A549 treated with RU486 at 1 μM for 4 hours (cell line): ENCODE measurements at places on chromosomes 12 and 14. TPM values are rescaled to one million over a fixed set of nuclear protein-coding genes. Genes with fewer than 3 reads are reported as not detected.

The DNAL1 gene
- 6.5 to 13.4 TPM (median 10.6 TPM) in 5 replicates for total RNA-seq

The ZDHHC22 gene
- 0.11 to 0.26 TPM (median 0.20 TPM) in 5 replicates for total RNA-seq

The PROX2 gene
- not detected in 5 replicates for total RNA-seq

The RPGRIP1 gene
- 0.07 to 0.71 TPM (median 0.23 TPM) in 5 replicates for total RNA-seq

The LAG3 gene
- total RNA-seq, result 0.69 to 1.6 TPM (median 1.3 TPM) in 5 replicates

The ADAM20 gene
- not detected in 5 replicates for total RNA-seq

The CREBL2 gene
- total RNA-seq, result 12.1 to 24.3 TPM (median 21.2 TPM) in 5 replicates

The B4GALNT3 gene
- 0.43 to 1.0 TPM (median 0.64 TPM) in 5 replicates for total RNA-seq

The NANOG gene
- not detected in 5 replicates for total RNA-seq

The ARHGAP5 gene
- total RNA-seq, result 30.4 to 69.7 TPM (median 60.6 TPM) in 5 replicates

The MORN3 gene
- total RNA-seq, result 0.27 to 0.56 TPM (median 0.30 TPM) in 5 replicates

The IGF1 gene
- total RNA-seq, result 0.30 TPM in 1 of 5 replicates, not detected in the others

The OTOGL gene
- 0.02 TPM in 1 of 5 replicates, not detected in the others for total RNA-seq

The PAH gene
- total RNA-seq, result 0.36 TPM in 1 of 5 replicates, not detected in the others

The BHLHE41 gene
- total RNA-seq, result 0.66 to 2.2 TPM (median 0.87 TPM) in 5 replicates

The KSR2 gene
- 0.54 to 0.72 TPM (median 0.60 TPM) in 5 replicates for total RNA-seq

The INHBC gene
- total RNA-seq, result not detected in 5 replicates

The ANO2 gene
- 0.05 TPM in 1 of 5 replicates, not detected in the others for total RNA-seq

The TMBIM4 gene
- 24.7 to 57.7 TPM (median 55.7 TPM) in 5 replicates for total RNA-seq

The GNPNAT1 gene
- total RNA-seq, result 26.1 to 48.2 TPM (median 45.3 TPM) in 5 replicates

The FERMT2 gene
- total RNA-seq, result 24.6 to 44.4 TPM (median 38.4 TPM) in 5 replicates

The B3GNT4 gene
- total RNA-seq, result 0.21 to 0.80 TPM (median 0.53 TPM) in 5 replicates

The OLR1 gene
- total RNA-seq, result 1.0 to 2.1 TPM (median 1.2 TPM) in 5 replicates

The GDF3 gene
- total RNA-seq, result not detected in 5 replicates

The ANKRD52 gene
- 36.4 to 49.1 TPM (median 44.3 TPM) in 5 replicates for total RNA-seq

The IKBIP gene
- 31.8 to 74.8 TPM (median 67.8 TPM) in 5 replicates for total RNA-seq

The LIN7A gene
- total RNA-seq, result 0.37 to 0.70 TPM (median 0.51 TPM) in 5 replicates

The NOC4L gene
- total RNA-seq, result 36.9 to 66.0 TPM (median 60.9 TPM) in 5 replicates

The TMEM179 gene
- 0.16 to 0.46 TPM (median 0.35 TPM) in 5 replicates for total RNA-seq

The OR4E2 gene
- total RNA-seq, result not detected in 5 replicates
